ENCODE measurements at places on chromosomes 6 and 20.

GRCh38 chr6:14883921-14884320 is 361.9 kb upstream of the JARID2 start:
- no peak for DNase-seq

GRCh38 chr6:21173031-21173430 is 420.5 kb upstream of the SOX4 start:
- no peak for DNase-seq

DNA sequence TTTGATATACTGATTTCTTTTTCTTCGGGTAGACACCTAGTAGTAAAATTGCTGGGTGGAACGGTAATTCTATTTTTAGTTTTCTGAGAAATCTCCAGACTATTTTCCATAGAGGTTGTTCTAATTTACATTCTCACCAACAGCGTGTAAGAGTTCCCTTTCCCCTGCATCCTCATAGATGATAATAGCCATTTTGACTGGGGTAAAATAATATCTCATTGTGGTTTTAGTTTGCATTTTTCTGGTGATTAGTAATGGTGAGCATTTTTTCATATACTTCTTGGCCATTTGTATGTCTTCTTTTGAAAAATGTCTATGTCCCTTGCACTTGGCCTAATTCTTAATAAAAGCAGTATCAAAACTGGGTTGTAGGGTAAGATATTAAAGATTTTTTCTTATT is 148.9 kb upstream of the SIM1 start:
- DNase-seq, result no peak

GRCh38 chr6:5085648-5086293 is 630 bp downstream of the PPP1R3G start:
- no peak for DNase-seq

DNA sequence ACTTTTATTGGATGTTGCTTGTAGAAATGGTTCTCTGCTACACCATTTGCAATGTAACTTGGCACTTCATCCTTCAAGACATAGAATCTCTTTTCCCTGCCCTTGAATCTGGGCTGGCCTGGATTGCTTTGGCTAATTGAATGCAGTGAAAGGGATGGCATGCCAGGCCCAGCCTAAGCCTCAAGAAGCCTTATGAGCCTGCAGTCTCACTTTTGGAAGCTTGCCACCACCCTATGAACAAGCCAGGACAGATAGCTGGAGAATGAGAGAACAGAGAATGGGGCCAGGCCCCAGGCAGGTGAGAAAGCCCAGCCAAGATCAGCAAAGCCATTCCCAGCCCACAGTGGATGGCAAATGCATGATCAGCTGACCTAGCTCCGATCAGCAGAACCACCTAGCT is 350.7 kb upstream of the RNF24 start:
- DNase-seq, result no peak

GRCh38 chr20:12594410-12595088 is 414.2 kb upstream of the SPTLC3 start:
- no peak for DNase-seq

DNA sequence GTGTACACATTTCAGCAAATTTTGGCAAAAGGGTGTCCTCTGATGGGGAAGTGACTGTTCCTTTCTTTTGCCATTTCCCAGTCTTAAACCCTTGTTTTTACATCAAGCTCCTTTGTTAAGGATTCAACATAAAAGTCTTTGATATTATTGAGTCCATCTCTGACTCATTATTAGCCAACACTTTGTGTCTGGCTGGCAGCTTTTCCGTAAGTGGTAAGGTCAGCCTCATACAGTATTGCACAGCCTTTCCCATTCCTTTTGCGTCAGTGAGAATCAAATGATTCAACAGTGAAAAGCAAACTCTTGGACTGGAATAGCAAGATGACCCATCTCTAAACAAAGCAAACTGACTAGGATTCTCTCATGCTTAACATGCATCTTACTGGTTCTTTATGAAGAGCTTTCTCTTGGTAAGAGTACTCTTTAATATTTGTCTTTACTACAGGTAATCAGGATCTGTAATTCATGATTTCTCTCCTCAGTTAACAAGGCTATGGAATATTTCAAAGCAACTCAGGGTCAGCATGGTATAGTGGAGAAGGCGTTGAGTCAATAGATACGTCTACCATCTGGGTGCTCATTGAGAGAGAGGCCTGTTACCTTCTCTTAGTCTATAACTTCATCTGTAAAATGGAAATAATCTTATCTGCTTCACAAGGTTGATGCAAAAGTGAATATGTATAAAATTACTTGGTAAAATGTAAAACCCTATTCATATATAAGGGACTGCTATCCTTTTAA is 183.6 kb downstream of the PRL start:
- peak; percentile 97 for DNase-seq

DNA sequence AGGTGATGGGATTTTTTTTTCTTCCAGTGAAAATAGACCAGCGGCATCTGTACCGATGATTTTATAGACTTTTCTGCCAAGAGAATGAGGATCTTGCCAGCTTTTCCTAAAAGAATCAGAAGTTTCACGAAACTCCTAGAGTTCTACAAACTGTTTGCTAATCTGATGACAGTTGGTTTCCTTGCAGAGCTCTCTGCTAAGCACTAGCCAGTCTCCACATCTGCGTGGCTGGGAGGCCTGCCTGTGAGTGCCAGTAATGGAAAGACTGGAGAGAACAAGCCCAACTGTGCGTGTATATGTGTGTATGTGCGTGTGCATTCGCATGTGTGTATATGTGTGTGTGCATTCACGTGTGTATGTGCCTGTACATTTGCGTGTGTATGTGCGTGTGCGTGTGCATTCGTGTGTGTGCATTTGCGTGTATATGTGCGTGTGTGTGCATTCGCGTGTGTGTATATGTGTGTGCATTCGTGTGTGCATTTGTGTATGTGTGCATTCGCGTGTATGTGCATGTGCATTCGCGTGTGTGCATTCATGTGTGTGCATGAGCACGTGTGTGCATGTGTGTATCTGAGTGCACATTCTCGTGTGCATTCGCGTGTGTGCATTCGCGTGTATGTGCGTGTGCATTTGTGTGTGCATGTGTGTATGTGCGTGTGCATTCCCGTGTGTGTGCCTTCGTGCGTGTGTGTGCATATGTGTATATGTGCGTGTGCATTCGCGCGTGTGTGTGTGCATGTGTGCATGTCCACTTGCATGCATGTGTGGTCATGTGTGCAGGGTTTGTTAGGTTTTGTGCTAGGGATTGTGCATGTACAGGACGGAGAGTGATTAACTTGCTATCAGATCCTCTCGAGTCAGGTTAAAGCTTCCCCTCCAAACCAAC is 379.4 kb downstream of the TAF4 start:
- DNase-seq, result no peak

GRCh38 chr6:126007800-126008199 is 21.5 kb downstream of the TRMT11 start:
- no peak for DNase-seq

DNA sequence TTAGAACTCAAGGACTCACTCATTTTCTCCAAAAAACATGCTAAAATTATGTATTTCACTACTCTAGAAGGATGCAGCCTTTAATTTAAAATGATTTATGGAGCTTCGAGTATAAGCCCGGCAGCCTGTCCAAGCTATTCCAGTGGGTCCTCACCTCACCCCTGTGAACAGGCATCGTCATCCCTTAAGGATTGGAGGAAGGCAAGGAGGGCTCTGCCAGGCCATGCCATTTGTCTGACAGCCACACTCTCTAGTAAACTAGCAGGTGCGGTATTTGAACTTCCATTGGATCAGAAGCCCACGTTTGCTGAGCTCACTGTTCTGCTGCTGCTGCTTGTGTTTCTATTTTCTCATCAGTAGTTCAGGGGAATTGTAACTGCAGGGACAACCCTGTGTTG is 39.8 kb upstream of the NAA20 start:
- DNase-seq, result no peak

GRCh38 chr6:139546106-139546472 is 171.6 kb upstream of the CITED2 start:
- DNase-seq, result no peak

DNA sequence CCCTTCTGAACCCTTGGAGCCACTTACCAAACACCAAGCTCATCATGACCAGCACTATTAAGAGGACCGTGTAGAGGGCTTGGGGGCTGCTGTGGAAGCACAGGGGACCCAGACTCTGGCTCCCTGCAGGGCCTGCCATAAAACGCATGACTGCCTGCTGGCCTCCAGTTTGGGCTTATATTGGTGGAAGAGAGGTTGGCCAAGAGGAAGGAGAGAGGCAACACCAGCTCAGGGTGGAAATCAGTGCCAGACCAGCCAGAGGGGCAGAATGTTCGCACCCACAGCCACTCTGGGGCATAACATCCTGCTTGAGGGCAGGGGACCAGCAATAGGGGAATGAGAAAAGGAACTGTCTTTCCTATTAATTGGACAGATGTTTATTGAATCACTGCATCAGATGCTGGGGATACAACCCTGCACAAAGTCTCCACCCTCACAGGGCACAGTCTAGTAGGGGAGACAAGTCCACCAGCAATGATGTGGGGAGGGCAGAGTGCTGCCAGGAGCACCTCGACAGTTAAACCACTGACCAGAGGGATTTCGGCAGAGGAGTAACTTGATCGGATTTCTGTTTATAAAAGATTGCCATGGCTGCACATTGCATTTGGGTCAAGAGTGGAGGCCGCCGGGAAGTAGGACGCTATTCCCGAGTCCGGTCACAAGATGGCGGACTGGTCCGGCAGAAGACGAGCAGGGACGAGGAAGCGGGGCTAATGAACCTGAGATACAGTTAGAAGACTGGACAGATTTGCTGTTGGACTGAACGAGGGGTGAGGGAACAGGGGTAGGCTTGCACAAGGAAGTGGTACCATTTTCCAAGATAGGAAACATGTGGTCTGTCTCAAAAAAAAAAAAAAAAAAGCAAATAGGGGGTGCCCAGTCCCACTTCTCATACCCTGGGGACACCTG is at the start of gene LY6G5C:
Gene LY6G5C, minus strand, starts transcription at position 842 of the 909 bp plus-strand sequence. Its CDS starts 694 bp downstream, at position 148.
- DNase-seq, result peak; percentile 91

DNA sequence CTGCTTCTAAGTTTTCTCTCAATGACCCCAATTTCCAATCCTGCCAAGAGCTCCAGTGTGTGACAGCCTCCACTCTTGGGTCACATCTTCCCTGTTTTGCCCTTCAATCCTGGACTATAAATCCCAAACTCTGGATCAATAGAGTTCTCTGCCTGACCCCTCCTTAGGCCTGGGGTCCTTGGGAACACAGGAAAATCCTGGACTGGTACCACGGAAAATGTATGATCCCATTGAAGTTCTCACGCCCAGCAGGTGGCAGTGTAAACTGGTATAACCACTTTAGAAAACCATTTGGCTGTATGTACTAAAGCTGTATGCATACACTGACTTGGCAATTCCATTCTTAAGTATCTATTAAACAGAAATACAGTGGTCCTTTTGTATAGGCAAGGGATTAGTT is 98.0 kb downstream of the SNAP25 start:
- DNase-seq, result no peak

- DNase-seq, result no peak
Measured at GRCh38 chr6:158457616-158458278, 102.1 kb upstream of the TMEM181 start.

- DNase-seq, result no peak
Measured at GRCh38 chr6:32271429-32271828, 47.6 kb upstream of the NOTCH4 start.

- DNase-seq, result no peak
Measured at GRCh38 chr6:27514906-27515495, 42.1 kb upstream of the ZNF184 start.

DNA sequence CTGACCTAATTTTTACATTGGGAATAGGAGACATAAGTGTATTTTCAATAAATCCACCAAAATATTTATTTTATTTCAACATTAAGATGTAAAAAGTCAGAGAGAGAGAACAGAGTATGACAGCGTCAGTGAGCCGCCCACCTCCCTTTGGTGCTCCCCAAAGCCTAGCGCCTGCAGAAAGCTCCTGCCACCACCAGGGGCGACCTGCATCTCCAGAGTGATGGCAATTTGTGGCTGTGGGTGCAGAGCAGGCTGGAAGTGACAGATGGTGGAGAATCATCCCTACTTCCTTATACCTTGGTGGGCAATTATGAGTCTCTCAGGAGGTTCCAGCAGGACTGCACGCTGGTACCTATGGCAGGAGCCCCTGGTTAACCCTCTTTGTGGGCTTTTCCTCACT is 87.3 kb downstream of the PTPRT start:
- DNase-seq, result no peak

GRCh38 chr20:23776067-23776771 is 25.5 kb upstream of the CST1 start:
- DNase-seq, result no peak

DNA sequence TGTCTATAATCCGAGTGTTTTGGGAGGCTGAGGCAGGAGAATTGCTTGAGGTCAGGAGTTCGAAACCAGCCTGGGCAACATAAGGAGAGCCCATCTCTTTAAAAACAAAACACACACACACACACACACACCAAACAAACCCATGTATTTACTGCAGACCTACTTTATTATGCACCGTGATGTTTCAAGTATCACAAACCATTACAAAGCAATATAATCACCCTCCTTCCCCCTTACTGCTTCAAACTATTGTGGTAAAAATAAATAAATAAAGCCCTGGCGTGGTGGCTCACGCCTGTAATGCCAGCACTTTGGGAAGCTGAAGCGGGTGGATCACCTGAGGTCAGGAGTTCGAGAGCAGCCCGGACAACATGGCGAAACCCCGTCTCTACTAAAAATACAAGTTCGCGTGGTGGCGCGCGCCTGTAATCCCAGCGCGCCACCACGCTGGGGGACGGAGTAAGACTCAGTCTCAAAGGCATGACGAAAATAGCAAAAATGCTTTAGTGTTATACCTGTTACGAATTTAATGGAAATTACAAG is 1.5 kb downstream of the TBCC start:
- DNase-seq, result no peak

- DNase-seq, result no peak
Measured at GRCh38 chr6:46352541-46353268, 138.5 kb downstream of the RCAN2 start.

DNA sequence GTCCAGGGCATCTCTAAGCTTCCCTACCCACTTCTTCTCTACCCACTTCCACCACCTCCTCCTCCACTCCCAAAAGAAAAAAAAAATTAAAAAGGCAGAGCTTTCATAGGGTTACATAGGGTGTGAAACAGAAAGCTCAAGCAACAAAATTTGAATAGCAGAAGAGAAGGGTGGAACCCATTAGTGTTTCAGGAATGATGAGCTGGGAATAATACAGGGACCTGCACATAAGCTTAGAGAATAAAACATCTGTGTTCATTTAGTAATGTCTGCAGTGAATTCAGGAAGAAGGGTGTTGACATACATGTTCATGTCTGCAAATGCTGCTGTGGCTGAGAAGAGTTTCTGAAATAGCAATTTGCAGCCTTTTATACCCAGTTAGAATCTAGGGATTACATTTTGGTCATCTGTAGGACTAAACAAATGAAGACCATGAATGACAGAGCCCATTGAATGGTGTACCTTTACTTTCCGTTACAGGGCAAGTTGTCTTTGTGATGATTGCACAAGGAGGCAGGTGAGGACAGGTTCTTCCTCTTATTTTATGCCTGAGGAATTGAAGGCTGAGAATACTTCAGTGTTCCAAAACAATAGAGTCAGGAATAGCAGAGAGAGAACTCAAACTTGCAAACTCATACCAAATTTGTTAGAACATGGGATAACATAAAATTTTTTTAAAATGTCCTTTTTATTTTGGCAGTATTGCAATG is 975.1 kb downstream of the TFAP2A start:
- DNase-seq, result no peak

GRCh38 chr20:18719426-18719825 is 94.2 kb upstream of the SCP2D1 start:
- DNase-seq, result no peak

- no peak for DNase-seq
Measured at GRCh38 chr6:125294925-125295324, 6.8 kb downstream of the HDDC2 start.
